ENCODE measurements at places on chromosomes 1 and 21.

DNA sequence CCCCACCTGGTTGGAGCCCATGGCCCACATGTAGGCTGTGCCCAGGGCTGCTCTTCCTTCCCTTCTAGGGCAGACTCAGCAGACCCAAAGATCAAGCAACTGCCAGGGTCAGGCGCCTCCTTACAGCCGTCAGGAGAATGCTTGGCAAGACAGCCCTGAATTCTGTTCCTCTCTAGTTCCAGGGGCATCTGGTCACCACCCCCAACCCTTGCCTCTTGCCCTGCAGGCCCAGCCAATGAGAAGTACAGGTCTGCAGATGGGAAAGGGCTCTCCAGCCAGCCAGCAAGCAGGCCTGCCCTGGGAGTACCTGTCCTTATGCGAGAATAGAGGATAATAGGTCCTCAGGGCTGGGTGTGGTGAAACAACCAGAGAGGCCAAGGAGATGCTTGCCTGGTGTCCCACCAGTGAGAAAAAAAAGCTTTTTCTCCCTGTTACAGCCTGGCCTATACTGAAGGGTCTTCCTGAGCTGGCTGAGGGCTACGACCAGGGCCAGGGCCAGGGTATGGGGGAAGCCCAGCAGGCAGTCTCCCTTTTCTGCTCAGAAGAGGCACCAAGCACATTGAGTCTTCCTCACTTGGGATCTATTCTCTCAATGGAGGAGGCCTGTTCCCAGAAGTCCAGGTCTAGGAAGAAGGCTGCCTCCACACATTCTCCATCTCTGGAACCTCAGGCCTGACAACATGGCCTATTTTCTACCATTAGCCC, 31.4 kb downstream of the NAV1 start:
- no peak for DNase-seq

DNA sequence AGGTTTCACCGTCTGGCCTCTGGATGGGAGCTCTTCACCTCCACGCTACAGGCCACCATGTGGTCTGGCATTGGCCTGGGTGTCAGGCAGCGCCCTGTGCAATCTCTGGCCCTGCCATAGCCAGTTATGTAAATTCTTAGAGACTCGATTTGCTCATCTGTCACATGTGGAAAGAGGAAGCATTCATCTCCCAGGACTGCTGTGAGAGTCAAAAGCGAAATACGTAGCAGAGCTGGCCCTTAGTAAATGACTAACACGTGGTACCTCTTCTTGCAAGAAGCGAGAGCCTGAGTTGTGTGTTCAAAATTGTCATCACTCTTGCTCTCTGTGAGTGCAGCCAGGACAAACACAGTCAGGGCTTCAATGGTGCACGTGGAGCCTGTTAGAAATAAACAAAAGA, 159.0 kb upstream of the BACE2 start:
- no peak for DNase-seq

DNA sequence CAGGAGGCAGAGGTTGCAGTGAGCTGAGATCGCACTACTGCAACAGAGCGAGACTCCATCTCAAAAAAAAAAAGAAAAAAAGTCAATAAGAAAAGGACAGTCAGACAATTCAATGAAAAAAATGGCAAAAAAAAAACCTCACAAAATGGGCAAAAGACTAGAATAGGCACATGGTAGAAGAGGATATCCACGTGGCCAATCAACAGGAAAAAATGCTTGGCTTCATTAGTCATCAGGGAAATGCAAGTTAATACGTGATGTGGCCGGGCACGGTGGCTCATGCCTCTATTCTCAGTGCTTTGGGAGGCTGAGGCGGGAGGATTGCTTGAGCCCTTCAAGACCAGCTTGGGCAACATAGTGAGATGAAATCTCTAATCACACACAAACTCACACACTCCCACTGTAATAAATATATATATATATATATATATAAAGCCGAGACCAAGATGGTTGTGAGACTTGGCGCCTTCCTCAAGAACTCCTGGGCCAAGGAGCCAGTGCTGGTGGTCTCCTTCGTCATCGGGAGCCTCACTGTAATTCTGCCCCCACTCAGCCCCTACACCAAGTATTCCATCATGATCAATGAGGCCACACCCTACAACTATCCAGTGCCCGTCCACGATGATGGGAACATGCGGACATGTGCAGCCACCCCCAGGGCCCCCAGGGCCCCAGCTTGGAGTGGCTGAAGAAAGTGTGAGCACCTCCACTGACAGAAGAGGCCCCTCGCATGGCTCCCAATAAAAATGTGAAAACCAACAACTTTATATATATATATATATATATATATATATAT, 22.9 kb upstream of the LEFTY2 start:
- peak; percentile 59 for DNase-seq

DNA sequence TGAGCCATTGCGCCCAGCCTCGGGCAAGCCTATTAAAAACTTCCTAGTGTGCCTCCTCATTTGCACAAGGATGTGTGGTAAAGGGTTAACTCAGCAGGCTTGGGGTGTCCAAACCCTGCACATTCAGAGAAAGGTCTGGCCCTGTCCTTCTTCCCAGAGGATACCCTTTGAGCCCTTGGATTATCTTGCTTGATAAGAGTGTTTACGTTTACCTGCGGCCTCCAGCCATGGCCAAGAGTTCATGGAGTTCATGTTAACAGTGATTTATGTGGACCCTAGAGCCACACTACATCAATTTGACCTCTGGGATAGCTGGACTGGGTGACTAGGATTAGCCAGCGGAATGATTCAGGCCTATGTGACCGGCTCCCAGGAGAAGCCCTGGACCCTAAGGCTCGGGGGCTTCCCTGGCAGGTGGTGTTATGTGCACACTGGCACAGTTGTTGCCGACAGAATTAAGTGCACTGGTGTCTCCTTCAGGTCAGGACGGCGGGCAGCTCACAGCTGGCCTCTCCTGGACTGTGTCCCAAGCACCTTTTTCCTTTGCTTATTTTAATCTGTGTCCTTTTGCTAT, 7.7 kb upstream of the TCP10L start:
- no peak for DNase-seq

DNA sequence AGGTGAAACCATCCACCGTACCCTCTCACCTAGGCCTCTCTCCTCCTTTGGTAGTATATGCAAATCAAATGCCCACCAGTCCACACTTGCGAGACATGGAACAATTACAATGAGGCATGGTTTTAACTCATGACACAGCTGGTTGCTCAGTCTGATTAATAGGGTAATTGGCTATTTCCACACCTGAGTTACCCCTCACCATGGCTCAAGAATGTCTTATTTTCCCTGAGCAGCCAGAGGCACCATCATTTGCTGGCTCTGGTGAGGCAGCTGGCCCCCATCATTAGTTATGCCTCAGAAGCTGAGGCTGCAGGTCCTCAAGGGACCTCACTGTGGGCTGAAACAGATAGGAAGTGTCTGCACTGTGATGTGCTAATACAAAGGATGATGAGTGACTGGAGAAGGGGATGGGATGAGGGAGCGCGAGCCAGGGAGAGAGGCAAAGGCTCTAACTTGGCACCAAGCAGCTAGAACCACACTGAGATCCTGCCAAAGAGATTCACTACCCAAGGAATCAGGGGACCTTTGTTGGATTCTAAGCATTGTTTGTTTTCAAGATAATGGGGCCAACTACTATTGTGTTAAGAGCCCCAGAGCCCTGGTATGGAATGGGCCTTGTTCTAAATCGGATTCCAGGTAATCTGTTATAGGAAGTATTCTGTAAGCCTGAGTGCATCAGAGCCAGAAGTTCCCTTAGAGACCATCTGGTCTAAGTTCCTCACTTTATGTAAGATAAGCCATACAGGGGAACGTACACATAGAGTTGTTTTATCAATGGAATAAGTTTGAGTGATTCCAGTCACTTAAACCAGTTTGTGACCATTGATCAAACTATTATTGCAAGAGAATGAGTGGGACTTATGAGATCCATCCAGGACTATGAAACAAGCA, 80.0 kb upstream of the CNTN2 start:
- DNase-seq, result no peak

- no peak for DNase-seq
These were observed 90.3 kb upstream of the NR5A2 start for GRCh38 chr1:199937161-199937560.

GRCh38 chr1:95382000-95382786, 148.2 kb downstream of the RWDD3 start:
- no peak for DNase-seq

DNA sequence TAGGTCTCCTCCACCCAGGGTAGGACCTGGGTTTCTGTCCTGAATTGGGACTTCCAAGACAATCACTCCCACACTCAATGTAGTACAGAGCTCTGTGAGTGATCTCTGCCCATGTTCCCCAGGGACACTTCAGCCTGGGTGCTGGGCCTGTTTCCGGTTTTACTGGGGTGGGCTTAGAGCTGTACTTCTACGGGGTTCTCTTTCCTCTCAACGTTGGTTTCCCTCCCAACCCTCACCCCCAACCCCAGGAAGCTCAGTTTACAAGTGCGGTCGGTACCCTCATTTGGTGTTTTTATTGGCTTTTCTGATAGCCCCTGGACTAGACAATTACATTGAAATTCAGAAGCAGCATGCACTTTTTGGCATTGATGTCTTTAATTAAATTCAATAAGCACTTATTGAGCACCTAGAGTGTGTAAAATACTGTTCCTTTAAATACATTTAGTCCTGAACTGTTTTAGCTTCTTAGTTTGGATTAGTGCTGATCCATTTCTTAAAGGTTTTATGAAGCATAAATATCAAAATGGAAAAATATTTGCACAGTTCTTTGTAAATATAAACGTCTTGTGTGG, 542 bp upstream of the XPR1 start:
- no peak for DNase-seq

DNA sequence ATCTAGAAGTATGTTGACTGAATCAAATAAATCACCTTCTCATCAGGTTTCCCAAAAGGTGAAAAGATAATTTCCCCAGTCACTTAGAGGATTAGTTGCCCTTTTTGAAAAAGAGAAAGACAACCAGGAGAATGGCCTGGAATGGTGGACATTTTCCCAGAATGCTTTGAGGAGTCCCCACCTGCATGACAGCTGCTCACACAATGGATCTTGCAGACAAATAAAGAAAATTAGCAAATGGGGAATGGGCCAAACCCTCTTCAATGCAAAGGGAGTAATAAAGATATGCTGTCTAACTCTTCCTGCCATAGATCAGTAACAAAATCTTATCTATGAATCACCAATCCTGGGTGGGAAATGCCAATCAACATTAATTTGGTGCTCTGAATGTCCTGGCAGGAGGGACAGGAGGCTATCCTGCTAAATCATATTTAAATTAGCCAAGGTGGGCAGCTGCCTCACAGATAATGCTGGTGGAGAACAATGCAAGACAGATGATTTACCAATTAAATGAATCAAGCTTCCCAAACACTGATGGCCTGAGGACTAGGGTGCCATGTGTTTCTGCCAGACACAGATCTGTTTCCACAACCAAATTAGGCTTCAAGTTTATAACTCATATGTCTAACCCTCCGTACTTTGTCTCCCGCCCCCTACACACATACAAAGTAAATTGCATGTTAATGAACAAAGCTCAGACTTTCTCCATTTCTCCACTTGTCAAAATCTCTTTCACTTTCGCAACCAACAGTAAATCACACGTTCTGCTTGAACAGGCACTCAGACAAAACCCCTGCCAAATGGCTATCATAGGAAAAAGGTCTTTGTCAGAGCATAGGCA, 488.0 kb upstream of the PLXNA2 start:
- peak; percentile 49 for DNase-seq

GRCh38 chr1:92026806-92027205, 3.0 kb upstream of the EPHX4 start:
- no peak for DNase-seq

GRCh38 chr1:94239796-94240195, 2.4 kb upstream of the ARHGAP29 start:
- no peak for DNase-seq

GRCh38 chr1:59223989-59224634, 72.8 kb upstream of the FGGY start:
- DNase-seq, result no peak

DNA sequence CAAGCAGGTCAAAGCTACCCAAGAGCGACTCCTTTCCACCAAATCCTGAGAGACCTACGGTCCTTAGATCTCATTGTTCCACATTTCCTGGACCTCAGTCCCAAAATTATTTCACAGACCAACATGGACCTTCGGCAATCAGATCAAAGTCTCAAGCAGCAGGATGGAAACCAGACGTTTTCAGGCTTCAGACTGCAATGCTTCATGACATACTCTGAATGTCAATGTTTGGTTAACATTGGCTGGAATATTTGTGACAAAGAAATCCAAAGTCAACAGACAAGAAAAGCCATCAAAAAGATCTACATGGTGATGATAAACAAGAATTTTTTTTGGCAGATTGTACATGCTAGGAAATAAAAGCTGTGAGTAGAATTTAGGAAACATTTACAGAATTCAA, 1057.3 kb downstream of the ADGRL2 start:
- no peak for DNase-seq

DNA sequence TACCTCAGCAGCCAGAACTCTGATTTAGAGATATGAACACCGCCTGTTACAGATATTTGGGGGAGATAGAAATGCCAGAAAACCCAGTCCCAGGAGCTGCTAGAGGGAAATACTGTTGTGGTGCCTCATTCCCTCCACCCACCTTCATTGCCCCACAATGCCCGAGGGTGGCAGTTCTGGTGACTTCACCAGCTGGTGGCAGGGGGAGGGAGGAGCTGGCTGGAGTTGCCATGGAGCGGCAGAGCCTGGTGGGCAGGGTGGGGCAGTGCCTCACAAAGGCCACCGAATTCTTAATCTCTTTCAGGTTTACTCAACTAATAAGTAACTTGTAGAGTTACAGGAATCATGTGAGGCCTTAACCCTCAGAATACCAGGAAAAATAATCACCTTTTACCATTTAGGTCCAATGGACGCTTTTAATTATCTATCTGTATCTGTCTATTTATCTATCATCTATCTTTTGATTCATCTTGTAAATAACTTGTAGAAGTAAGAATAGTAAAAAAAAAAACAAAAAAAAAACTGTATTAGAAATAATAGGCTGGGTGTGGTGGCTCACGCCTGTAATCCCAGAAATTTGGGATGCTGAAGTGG, 11.7 kb upstream of the S100A11 start:
- peak; percentile 97 for DNase-seq

DNA sequence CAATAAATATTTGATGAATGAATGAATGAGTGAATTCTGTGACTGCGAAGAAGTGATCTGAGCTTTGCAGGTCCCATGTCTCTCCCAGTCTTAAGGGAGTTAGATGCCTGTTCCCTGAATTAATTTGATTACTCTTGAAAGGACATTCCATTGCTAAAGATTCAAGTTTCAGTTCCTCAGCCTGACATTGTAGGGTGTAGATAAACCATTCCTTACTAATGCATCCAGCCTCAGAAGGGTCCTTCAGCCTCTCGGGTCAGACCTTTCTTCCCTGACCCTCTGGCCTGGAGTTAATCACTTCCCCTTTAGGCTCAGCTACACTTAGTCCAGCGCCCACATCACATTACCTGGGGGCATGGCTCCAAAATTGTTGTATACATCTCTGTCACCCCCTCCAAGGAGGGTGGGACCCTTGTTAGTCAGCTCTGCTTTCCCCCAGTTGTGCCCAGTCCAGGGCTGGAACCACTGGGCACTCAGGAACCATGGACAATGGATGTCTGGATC, 2.6 kb downstream of the INSRR start:
- DNase-seq, result no peak

GRCh38 chr1:51344276-51344601, 13.9 kb upstream of the TTC39A start:
- no peak for DNase-seq

GRCh38 chr1:230611128-230611877, 31.0 kb upstream of the COG2 start:
- DNase-seq, result no peak

Measured in MCF 10A (cell line).